ENCODE measurements at places on chromosomes 1 and 21.

GRCh38 chr1:209769171-209769904, 13.5 kb downstream of the TRAF3IP3 start:
- no peak for DNase-seq

- no peak for DNase-seq
Measured at GRCh38 chr1:152965853-152966252, 4.6 kb upstream of the SPRR4 start.

GRCh38 chr1:108010581-108010980, 45.6 kb upstream of the VAV3 start:
- DNase-seq, result no peak

- DNase-seq, result no peak
Measured at GRCh38 chr1:30632481-30632880, 90.9 kb downstream of the MATN1 start.

- no peak for DNase-seq
Measured at GRCh38 chr1:160344936-160345335, 1.8 kb downstream of the NCSTN start.

DNA sequence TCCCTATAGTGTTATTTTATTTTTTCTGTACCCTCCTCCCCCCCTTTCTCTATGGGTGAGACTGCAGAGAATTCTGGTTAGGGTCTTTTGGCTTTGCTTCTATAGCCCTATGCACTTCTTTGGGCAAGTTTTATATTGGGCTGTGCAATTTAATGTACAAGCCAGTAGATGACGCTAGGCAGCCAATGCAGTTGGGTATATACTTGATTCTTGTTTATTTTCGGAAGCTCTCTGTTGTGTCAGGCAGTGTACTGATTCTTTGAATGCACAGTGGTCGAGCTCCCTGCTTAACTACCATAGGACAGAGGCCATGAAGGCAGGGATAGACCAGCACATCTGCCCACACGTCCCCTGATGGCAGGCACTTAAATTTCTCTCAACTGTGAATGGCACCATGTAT, 34.1 kb upstream of the GPR52 start:
- DNase-seq, result no peak

GRCh38 chr1:110878591-110878990, 5.6 kb downstream of the CD53 start:
- DNase-seq, result no peak

GRCh38 chr1:1629430-1630190, 2.4 kb upstream of the MMP23B start:
- DNase-seq, result peak; percentile 53

DNA sequence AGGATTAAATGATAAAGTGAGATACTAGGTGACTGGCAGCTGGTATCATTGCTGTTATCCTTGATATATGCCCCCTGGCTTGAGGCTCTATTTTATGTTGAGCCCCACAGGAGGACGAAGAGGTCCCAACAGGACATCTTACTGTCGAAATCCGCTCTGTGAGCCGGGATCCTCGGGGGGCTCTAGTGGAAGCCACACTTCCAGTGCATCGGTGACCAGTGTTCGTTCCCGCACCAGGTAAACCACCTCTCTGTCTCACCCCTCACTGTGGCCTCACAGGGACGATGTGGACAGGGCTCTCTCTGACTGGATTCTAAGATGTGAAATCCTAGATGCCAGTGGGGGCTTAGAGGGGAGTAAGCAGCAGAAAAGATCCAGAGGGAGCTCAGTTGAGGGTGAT, 2.1 kb downstream of the TMEM39B start:
- DNase-seq, result no peak

- no peak for DNase-seq
Measured at GRCh38 chr1:25671929-25672328, 55.3 kb downstream of the MAN1C1 start.

DNA sequence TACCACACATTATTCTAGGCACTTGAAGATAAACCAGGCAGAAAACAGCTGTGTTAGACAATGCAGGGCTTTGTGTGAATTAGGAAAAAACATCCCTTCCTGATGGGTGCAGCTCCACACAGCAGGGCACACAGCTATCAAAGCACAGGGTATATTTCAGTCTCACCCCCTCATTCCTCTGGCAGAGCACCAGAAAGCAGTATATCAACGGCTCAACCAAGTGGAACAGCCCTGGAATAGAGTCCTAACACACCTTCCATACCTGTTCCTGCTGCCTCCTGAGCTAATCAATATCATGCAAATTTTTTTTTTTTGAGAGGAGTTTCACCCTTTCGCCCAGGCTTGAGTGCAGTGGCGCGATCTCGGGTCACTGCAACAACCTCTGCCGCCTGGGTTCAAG, 32.1 kb downstream of the LYST start:
- no peak for DNase-seq

GRCh38 chr1:3161176-3161840, 92.3 kb downstream of the PRDM16 start:
- no peak for DNase-seq

GRCh38 chr1:24224761-24225160, 37.7 kb upstream of the IFNLR1 start:
- no peak for DNase-seq

- DNase-seq, result no peak
Measured at GRCh38 chr21:35586305-35586704, 474.0 kb downstream of the SETD4 start.

- DNase-seq, result peak; percentile 59
Measured at GRCh38 chr21:32412162-32413014, at the start of gene EVA1C. Gene EVA1C (plus strand): TSS chr21:32412706. CDS start chr21:32412854, 148 bp downstream.

DNA sequence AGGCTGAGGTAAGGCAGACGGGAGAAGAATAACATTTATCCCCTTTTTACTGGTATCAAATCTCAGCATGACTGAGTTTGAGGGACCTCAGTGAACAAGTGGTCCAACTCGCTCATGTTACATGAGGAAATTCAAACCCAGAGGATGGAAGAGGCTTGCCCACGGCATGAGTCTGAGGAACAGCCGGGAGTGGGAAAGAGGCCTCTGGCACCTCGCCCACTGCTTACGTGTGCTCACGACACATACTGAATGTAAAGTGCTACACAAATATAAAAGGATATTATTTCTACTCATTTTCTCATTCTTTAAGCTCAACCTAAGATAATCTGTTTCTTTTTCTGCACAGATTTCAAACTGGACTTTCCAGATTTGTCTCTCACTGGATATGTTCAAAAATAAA, 14.7 kb downstream of the BEND5 start:
- no peak for DNase-seq

DNA sequence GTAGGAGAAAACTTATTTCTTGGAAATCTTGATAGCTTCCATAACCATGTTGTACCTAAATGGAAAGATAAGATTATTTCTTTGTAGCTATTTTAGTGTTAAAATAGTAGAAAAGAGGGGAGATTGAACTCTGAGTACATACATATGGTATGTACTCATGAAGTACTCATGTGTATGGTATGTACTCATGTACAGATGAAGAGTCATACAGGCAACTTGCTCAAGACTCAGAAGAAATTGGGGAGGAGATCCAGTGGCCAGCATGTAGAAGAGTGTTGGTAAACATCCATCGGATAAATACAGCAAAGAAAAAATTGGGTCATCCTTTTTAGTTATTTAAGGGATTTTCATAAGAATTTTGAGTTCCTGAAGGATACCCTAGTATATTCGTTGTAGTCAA, 29.0 kb downstream of the MDM4 start:
- no peak for DNase-seq

- no peak for DNase-seq
Measured at GRCh38 chr1:230342019-230342418, 84.1 kb downstream of the PGBD5 start.

DNA sequence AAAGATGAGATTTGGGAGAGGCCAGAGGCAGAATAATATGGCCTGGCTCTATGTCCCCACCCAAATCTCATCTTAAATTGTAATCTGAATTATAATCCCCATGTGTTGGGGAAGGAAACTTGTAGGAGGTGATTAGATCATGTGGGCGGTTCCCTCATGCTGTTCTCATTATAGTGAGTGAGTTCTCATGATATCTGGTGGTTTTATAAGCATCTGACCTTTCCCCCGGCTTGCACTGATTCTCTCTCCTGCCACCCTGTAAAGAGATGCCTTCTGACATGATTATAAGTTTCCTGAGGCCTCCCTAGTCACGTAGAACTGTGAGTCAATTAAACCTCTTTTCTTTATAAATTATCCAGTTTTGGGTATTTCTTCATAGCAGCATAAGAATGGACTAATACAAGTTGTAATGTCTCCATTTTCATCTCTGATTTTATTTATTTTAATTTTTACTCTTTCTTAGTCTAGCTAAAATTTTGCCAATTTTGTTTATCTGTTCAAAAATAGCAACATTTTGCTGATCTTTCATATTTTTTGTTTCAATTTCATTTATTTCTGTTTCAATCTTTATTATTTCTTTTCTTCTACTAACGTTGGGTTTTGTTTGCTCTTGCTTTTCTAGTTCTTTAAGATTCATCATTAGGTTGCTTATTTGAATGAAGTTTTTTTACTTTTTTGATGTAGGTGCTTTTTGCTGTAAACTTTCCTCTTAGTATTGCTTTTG, 67.0 kb upstream of the ZRANB2 start:
- DNase-seq, result no peak

DNA sequence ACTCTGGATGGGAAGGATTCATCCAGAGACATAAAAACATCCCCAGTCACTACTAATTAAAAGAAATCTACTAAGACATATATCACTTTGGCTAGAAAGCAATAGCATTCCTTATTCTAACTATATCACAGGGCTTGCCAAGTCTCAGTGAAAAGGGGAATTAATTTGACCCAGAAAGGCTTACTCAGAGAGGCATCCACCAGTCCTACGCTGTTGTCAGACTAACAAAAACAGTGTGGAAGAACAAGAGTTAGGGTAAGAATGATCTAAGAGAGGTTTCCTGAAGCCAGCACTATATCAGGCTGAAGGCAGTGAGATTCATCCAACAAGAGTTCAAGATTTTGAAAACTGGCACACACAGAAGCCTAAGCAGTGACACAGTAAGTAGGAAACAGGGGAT, 126.1 kb downstream of the GDAP2 start:
- DNase-seq, result no peak

- no peak for DNase-seq
Measured at GRCh38 chr1:23371987-23372880, 2.6 kb upstream of the ZNF436 start.

GRCh38 chr1:193727850-193728249, 541.4 kb upstream of the B3GALT2 start:
- no peak for DNase-seq

DNA sequence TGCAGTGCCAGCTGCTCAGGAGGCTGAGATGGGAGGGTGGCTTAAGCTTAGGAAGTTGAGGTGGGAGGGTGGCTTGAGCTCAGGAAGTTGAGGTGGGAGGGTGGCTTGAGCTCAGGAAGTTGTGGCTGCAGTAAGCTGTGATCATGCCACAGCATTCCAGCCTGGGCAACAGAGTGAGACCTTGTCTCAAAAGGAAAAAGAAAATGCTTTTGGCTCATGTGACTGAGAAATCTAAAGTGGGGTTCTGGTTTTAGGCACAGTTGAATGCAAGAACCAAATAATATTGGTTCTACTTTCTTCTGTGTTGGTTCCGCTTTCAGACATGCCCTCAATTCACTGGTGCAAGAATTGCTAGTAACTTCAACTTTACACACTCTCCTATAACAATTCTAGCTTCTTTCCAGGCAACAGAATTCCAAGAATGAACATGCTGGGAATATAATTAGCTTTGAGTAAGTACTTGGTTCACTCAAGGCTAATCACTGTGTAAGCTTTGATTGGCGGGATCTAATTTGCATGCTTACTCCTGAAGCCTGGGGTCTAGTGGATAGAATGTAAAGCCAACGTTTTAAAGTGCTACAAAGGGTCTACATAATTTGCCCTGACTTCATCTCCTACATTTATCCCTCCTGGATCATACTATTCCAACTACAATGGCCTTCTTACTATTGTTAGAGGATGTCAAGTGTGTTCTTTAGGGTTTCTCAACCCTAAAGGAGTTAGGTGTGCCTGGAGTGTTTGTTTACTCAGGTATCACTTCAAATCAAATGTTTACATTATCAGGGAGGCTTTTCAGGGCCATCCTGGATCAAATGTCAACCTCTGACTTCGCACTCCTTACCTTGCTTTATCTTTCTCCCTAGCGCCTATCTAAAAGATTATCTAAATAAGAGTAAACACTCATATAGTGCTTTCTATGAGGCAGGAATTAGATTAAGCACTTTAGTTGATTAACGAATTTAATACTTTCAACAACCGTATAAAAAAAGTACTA, 115.1 kb downstream of the SLC16A1 start:
- DNase-seq, result no peak

- peak; percentile 90 for DNase-seq
Measured at GRCh38 chr1:162696286-162696862, 64.1 kb downstream of the DDR2 start.

DNA sequence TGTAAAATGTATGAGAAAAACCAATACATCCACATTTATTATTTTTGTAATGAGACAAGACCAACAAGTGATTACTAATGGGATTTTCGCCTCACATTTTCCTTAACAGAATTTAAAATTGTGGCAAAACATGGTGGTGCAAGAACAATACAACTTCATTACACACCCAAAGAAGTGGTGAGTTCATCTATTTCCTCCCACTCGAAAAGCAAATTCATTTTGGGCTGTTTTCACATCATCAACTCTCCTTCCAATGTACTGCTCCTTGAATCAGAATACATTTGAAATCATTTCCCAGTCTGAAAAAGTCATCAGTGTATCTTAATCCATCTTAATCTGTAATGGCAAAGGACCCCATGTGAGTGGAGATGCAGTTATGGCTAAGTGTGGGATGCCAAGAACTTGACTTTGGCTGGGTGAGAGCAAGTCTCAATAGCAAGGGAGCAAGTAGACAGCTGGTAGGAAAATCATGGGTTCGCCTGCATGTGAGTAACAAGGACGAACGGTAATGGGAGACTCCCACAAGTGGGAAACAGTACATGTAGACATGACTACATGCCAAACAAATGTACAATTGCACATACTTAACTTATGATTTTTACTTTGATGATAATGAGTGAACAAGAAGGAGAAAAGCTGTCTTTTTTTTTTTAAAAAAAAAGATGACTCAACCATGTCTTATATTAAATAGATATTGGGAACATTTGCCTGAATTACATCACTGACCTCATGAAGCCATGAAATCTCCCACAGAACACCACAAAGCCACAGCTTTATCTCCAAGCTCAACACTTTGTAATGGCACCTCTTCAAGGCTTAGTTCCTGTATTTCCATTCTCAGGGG, 46.0 kb downstream of the RUNX1 start:
- DNase-seq, result no peak

- DNase-seq, result no peak
Measured at GRCh38 chr1:29517251-29518086, 281.1 kb downstream of the PTPRU start.

GRCh38 chr1:229027622-229028182, 243.2 kb upstream of the RAB4A start:
- peak; percentile 41 for DNase-seq

- no peak for DNase-seq
Measured at GRCh38 chr1:192530254-192530653, 45.3 kb upstream of the RGS1 start.
